ENCODE measurements at places on chromosomes 13 and 19. TPM values are rescaled to one million over a fixed set of nuclear protein-coding genes. Genes with fewer than 3 reads are reported as not detected.

Gene CALM3
- 112 TPM for total RNA-seq

Gene MIA
- not detected for total RNA-seq

Gene FAM83E
- 0.47 TPM for total RNA-seq

Gene FSD1
- not detected for total RNA-seq

Gene SMIM44
- not detected for total RNA-seq

Gene KLK5
- 9.7 TPM for total RNA-seq

Gene ZNF527
- 7.4 TPM for total RNA-seq

Gene OR7A5
- total RNA-seq: not detected

Gene ZNF382
- 5.0 TPM for total RNA-seq

Gene SLC7A10
- 21.0 TPM for total RNA-seq

Gene ZNF506
- 20.0 TPM for total RNA-seq

Gene OR10H1
- total RNA-seq: not detected

Gene AMH
- total RNA-seq: 1.1 TPM

Gene SERPINE3
- total RNA-seq: 8.8 TPM

Gene PRR22
- 0.75 TPM for total RNA-seq

Gene MISP
- total RNA-seq: 9.6 TPM

Gene ZNF211
- total RNA-seq: 15.0 TPM

Gene ZNF567
- total RNA-seq: 11.2 TPM

Gene SIGLEC9
- 21.0 TPM for total RNA-seq

Gene CLDND2
- total RNA-seq: not detected

Gene ZNF563
- total RNA-seq: 8.2 TPM

Gene SPACA4
- total RNA-seq: not detected

Gene EEF1AKMT1
- 15.8 TPM for total RNA-seq

Gene FAM216B
- not detected for total RNA-seq

Gene ZNF582
- 4.2 TPM for total RNA-seq

Gene OR7D2
- not detected for total RNA-seq

Gene VSTM1
- not detected for total RNA-seq

Gene VSTM2B
- total RNA-seq: not detected

Gene HPN
- 1.3 TPM for total RNA-seq

Gene GDF15
- total RNA-seq: 1.9 TPM

Gene HS6ST3
- not detected for total RNA-seq

Gene ZNF835
- total RNA-seq: 5.4 TPM

Gene FGF22
- not detected for total RNA-seq

Data from omental fat pad (tissue), 4 donors.